ENCODE measurements at places on chromosomes 12 and 14.

DNA sequence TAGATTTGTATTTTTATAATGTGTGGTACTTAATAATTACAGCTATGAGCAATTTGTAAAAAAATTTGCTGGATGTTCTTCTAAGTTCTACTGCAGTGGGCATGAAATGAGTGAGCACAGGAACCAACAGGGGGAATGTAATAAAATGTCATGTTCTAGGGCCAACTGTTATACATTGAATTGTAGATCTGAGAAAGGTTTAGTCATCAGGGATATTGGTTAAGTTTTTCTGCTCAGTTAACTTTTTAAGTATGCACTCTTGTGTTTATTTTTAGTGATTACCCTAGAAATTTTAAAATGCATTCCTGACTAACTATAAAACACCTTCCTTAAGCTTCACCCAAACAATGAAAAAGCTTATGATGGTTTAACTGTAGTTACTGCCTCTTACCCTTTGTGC, 101.8 kb downstream of the CAND1 start:
- no peak for DNase-seq

- DNase-seq: no peak
These were observed 30.8 kb downstream of the BBOF1 start for GRCh38 chr14:74049876-74050495.

GRCh38 chr12:13197526-13198143, 1.1 kb downstream of the EMP1 start:
- DNase-seq: no peak

DNA sequence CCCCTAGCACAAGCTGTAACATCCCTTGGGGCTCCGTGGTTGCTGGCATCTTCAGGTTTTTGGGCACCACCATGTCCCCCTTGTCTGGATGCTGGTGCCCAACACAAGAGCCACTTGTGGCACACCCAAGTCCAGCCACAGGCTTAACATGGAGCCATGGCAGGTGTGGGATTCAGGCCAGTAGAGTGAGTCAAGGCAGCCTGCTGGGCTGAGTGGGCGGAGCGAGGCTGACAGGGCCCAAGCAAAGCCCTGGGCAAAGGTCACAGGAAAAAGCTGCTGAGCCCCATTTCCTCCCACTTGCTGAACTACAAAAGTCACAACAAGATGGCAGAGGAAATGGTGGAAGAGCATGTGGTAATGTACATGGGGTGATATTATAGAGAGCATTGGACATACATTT, 950.7 kb upstream of the FLRT2 start:
- no peak for DNase-seq

DNA sequence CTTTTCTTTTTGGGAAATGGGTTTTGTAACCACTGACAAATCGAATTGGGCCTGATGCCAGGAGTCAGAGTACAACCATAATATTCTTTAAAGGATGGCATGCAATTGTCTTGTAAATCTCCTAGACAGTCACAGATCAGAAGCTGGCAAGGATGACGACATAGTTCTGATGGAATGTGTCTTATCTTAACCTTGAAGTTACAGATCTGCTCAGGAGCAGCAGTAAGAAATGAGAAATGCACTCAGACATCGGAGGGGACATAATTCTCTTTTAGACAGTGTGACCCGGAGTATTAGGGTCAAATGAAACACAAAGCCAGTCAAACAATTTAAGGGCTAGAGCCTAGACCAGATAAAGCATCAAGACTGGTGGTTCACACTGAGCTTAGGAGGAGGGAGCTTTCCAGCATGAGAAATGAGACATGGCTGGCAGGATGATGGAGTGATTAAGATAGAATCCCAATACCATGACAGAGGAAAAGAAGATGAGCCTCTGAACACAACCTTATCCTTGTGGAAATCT, 17.5 kb downstream of the CBX5 start:
- DNase-seq: no peak

- no peak for DNase-seq
These were observed 1091.8 kb upstream of the ATXN7L3B start for GRCh38 chr12:73445658-73446324.

DNA sequence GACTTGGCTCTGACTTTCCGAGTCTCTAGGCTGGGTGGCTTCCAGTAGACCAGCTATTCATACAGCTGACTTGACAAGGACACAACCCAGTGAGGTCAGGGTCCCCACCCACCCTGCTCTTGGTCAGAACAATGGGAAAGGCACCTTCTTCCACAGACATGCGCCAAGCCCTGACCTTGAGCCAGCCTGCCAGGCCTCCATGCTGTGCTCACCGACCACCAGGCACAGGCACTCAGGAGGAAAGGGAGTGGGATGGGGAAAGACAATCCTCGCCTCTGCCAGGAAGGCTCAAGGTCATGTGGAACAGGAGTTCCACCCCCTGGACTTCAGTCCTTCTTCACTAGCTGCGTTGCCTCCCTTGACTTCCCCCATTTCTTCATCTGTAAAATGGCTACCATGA, 31.4 kb downstream of the GALNT16 start:
- no peak for DNase-seq

Data from activated gamma-delta T cell treated with anti-CD3 and anti-CD28 coated beads, Interleukin-2, amount 50 U/mL, for 16 hours (primary cell).